ENCODE measurements at places on chromosomes 4 and X.

DNA sequence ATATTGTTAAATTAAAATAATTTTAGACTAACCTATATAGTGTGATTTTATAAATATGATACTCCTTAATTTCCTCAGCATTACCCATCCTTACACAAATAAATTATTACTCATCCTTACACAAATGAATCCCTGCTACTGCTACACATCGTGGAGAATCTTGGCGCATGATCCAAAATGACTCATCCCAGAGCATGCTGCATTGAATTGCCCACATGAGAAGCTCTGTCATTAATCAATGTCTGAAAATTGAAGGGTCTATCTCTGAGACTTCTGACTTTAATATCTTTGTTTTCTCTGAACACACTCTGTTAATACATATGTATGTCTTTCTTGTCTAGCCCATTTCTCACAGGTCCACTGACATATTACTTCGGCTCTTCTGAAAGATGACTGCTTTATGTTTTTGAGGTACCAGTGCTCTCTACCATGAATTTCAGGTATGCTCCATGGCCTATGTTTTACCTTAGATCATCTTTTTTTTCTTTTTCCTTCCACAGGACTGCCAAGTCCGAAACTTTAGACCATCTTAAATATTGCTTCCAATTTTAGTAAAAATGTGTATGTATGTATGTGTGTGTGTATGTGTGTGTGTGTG is 15.7 kb upstream of the DUSP21 start:
- no peak for DNase-seq

GRCh38 chrX:97907791-97908190 is 1024.1 kb downstream of the RPA4 start:
- DNase-seq = no peak

DNA sequence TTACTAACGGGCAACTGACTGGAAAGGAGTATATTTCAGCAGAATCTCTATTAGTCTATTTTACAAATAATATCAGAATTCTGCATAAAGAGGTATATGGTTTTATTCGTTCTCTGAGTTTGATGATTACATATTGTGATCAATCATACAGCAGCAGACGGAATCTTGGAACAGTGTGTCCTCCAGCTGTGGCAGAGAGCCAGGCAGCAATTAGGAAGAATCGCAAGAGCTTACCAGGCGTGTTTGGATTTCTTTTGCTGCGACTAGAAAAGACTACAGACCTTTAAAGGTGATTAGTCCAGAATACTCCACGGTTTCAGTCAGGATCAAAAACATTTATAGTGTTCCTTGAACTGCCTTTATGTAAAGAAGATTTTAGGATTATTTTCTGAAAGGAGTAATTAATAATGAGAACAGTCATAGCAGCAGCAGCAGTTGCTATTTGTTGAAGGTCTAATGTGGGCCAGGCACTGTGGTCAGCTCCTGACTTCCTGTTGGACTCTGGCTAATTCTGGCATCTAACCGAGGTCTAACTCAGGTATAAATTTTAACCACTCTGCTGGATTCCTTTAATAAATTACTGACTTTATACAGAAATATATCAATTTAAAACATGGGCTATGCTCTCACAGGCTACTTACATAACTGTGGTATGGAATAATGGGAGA is 225.3 kb upstream of the CXorf66 start:
- DNase-seq = peak; percentile 54

DNA sequence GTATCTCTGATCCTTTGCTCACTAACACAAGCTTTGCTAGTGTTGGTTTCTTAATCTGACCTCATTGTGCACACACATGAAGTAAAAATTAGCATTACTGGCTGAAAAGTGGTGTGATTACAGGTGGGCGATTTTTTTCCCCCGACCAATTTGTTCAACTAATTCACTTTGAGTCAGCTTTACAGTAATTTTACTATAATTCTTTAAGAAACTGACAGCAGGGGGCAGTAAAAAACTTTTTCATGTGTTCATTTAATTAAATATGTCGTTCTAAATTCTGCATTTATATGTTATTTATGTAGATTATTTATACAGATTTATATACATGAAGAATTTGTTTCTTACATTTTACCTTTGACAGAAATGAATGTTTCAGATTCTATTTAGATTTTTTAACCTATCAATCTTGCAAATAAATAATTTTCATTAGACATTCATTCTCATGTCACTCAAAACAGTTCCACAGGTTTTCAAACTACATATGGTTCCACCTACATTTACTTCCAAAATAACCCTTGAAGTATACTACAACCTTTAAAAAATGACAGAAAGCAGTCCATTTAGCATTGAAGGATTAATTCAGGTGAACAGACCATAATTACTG is 17.5 kb downstream of the PALLD start:
- DNase-seq = peak; percentile 39

DNA sequence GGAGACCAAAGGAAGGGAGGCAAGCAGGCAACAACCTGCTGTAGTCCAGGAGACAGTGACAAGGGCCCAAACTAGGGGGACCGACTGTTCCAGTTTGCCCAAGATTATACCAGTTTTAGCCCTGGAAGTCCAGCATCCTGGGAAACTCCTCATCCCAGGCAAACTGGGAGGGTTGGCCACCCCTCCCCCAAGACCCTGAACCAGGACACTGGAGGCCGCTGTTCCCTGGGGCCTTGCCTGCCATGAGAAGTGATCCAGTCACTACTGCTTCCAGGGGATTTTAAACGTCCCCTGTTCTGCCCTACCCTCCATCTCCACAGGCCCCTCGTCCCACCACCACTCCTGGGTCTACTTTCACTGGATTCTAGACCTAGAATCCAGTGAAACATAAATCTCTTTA is 4.3 kb upstream of the DGAT2L6 start:
- no peak for DNase-seq

DNA sequence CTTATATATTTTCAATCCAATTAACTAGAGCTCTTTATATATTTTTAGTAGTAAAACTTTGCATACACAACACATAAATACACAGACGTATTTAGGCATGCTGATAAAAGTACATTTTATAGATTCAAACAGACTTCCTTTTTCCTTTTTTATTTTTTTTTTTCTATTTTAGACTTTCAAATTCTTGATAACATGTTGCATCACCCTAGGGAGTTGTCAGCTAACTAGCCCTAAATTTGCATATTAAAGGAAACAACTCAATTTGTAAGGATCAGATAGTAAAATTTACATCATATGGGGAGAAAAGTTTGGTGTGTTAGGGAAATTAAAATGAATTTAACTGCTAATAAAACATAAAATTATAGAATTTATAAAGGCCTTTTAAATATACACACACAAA is 47.4 kb upstream of the APOOL start:
- no peak for DNase-seq

DNA sequence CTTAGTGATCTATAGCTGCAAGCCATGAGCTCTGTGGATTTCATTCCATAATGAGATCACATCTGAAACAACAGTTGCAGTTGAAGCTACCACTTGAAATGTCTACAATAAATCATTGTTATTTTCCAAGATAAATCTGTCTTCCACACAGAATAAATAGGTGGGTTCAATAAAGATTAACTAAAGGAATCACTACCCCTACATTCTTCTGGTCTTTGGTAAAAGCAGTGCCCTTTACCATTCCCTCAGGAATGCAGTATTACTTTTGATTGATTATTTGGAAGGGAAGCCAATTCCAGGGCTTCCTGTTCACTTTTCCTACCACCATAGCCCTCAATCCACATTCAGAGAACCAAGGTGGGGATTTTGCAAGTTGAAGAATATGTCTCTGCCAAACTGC is 38.9 kb upstream of the MAP9 start:
- no peak for DNase-seq

DNA sequence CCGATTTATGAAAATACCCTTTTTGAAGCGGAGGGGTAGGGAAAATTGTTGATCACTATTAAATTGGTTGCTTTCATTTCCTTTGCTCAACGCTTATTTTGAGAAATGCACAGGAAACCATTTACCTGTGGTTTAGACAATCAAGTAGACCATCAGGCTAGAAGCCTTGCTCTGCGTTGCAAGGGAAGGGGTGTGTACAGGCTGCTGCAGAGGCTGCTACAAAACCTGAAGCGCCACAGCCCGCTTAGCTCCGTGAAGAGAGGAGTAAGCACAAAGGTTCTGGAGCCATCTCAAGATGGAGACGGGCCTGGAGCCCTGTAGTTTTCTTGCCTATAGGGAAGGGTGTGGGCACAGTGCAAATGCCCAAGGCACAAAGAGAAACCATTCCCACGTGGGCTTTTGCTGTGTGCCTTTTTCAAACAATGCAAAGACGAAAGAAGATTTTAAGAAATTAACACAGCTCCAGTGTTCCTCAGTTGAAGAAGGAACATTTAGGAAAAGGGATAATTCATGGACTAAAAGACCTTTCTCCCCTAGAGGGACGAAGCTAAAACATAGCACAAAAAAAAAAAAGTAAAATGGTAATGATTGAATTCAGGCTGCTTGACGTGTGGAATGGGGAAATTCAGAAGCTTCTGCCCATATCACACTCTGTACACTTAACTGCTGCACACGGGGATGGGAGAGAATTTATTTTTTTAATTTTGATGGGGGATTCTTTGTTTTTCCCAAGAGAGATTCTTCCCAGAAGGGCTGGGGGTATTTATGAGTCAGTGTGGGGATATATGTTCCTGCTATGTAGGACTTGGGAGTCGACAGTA is 3.5 kb downstream of the TMSB4X start:
- DNase-seq = peak; percentile 15

GRCh38 chr4:135672202-135672601 is 1470.6 kb upstream of the PABPC4L start:
- no peak for DNase-seq

GRCh38 chr4:574346-575161 is 1.5 kb downstream of the TMEM271 start:
- DNase-seq = no peak

- no peak for DNase-seq
These were observed 56.7 kb upstream of the ENPP6 start for GRCh38 chr4:184274286-184274951.

DNA sequence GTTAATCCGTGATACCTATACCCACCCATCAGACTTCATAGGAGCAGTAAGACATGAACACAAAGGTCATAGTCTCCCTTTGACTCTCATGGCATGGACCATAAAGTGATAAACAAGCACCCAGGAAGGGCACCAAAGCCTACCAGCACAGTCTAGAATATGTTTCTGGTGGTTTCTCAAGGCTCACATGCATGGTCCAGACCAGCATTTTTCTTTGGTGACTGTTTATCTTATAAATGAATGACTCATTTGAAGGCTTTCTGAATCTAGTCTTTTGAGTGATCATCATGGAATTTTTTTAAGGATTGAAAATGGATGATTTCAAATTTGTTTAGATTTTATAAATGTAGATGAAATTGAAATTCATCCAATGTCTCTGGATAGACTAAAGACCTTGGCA is 32.0 kb upstream of the AMELX start:
- no peak for DNase-seq

DNA sequence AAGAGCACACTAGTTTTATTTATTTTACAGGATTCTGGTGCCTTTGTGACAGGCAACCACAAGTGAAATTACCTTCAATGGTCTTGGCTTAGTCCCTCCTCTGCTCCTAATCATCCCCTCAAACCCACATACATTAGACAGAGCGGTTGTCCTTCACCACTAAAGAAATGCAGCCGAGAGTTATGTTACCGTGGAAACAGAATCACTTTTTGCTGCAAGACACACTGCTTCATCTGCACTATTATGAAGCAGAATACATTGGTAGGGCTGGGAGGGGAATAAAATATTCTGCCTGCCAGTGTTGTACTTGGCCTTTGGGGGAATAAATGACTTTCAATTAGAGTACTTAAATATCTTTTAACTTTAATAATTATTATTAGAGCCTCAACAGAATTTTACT is 75.2 kb downstream of the ARHGEF38 start:
- DNase-seq = no peak

DNA sequence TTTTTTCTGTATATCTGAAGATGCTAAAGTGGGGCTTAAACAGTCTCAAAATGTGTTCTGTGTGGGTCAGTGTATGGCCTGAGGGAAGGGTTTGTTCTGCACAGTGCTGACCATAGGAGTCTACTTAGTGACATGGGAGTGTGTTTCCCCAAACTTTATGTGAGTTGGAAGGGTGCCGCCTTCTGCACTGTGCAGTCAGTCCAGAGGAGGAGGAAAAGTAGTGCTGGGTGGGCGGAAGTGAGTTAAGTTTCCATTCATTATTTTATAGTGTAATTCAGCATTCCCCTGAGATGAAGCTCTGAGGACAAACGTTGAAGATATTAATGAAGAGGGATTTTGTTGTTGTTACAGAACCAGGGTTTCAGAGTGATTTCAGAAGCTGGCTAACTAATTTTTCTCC is 2.9 kb downstream of the CHST7 start:
- DNase-seq = no peak

DNA sequence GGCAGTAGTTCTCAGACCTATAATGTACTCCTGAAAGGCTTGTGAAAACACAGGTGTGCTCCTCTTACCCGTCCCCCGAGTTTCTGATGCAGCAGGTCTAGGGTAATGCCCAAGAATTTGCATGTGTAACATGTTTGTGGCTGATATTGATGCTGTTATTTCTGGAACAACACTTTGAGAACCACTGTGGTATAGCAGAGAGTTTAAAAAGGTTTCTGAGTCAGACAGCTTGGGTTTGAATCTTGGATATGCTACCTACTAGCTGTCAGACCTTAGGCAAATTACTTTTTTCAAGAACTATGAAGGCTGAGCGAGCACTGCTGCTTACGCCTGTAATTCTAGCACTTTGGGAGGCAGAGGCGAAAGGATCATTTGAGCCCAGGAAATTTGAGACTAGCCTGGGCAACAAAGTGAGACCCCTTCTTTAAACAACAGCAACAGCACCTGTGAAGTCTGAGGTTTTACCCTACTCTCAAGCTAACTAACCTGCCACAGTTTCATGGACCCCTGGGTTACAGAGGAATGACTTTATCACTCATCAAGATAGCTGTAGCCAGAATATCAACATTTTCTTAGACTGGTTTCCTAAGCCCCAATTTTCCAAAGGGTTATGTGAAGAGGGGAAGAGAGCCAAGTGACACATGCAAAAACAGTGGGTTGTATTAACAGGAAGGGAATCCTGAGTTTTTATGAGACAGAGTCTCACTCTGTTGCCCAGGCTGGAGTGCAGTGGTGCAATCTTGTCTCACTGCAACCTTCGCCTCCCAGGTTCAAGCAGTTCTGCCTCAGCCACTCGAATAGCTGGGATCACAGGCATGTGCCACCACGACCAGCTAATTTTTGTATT is 5.1 kb downstream of the AFF1 start:
- DNase-seq = no peak

- no peak for DNase-seq
These were observed 81.6 kb upstream of the ADGRA3 start for GRCh38 chr4:22597471-22597870.

GRCh38 chr4:102638621-102639020 is 122.1 kb downstream of the MANBA start:
- DNase-seq = no peak

GRCh38 chr4:87916626-87917025 is 58.9 kb upstream of the SPP1 start:
- DNase-seq = no peak

All from NCI-H1105 treated with DMSO at 0.1 percent for 48 hours (cell line).